Regular cardiac myocyte (primary cell): ENCODE measurements at places on chromosomes 6 and 20. TPM values are rescaled to one million over a fixed set of nuclear protein-coding genes. Genes with fewer than 3 reads are reported as not detected.

The GABRR1 gene
- total RNA-seq = not detected in 2 replicates

The UNC5CL gene
- under 0.01 TPM in 1 of 2 replicates, not detected in the other for total RNA-seq

The LY6G6F gene
- total RNA-seq = not detected in 2 replicates

The LTB gene
- total RNA-seq = 0.28 TPM in 1 of 2 replicates, not detected in the other

The SIRPA gene
- total RNA-seq = 2.9 and 9.9 TPM in 2 replicates

The TRDN gene
- not detected in 2 replicates for total RNA-seq

The KCNK15 gene
- total RNA-seq = 0.19 and 4.8 TPM in 2 replicates

The NEURL2 gene
- 1.5 and 5.1 TPM in 2 replicates for total RNA-seq

The NKX2-4 gene
- not detected in 2 replicates for total RNA-seq

The RBPJL gene
- not detected in 2 replicates for total RNA-seq

The OR2H1 gene
- not detected in 2 replicates for total RNA-seq

The CCN5 gene
- total RNA-seq = under 0.01 and 3.7 TPM in 2 replicates

The KLC4 gene
- total RNA-seq = 11.5 and 19.4 TPM in 2 replicates

The TTBK1 gene
- under 0.01 TPM in 1 of 2 replicates, not detected in the other for total RNA-seq

The SPTLC3 gene
- 3.1 and 5.9 TPM in 2 replicates for total RNA-seq

The AIG1 gene
- total RNA-seq = 26.5 and 49.3 TPM in 2 replicates

The ARG1 gene
- total RNA-seq = not detected in 2 replicates

The NELFCD gene
- total RNA-seq = 39.7 and 51.0 TPM in 2 replicates

The EDN1 gene
- total RNA-seq = 46.8 and 87.4 TPM in 2 replicates

The C6orf58 gene
- total RNA-seq = 0.19 TPM in 1 of 2 replicates, not detected in the other

The ECT2L gene
- under 0.01 TPM in 1 of 2 replicates, not detected in the other for total RNA-seq

The GTSF1L gene
- not detected in 2 replicates for total RNA-seq

The MEI4 gene
- not detected in 2 replicates for total RNA-seq

The CTAGE9 gene
- not detected in 2 replicates for total RNA-seq

The MMS22L gene
- 9.6 and 28.0 TPM in 2 replicates for total RNA-seq
